ENCODE measurements at places on chromosomes 7 and 10.

DNA sequence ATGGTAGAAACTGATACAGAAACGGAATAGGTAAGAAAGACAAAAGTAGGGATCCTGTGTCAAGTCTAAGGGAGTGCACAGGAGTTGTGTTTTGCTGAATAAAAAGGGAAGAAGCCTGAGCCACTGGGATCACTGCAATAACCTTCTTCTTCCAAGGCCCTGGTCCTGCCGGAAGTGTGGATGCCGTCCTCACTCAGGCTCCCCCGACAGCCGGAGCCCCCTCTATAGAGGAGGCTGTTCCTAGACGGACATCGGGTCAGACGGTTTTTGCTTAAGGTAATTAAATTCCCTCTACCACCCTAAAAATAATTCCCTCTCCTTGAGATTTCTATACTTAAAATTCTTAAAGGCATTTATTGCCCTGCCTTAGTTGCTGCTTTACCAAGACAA lies 566.9 kb downstream of the PTPRN2 start:
- DNase-seq = no peak

DNA sequence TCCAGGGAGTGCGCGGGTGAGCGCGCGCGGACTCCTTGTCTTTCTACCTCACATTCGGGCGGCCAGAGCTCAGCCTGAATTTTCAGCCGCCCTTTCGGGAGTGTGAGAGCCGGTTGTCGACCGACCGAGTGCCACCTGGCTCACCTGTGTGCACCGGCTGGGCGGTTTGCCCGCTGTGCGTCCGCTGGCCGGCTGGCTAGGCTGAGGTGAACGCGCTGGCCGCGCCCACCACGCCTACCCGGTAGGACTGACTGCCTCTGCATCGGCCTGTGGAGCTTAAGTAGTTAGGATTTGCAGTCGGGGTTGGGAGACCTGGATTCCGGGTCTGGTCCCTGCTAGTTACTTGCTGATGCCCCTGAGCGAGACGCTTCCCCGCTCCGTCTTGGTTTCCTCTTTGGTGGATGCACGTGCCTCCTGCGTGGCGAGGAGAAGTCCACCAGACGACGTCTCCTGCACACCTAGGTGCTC lies 553 bp downstream of the TSPAN15 start:
- DNase-seq = no peak

DNA sequence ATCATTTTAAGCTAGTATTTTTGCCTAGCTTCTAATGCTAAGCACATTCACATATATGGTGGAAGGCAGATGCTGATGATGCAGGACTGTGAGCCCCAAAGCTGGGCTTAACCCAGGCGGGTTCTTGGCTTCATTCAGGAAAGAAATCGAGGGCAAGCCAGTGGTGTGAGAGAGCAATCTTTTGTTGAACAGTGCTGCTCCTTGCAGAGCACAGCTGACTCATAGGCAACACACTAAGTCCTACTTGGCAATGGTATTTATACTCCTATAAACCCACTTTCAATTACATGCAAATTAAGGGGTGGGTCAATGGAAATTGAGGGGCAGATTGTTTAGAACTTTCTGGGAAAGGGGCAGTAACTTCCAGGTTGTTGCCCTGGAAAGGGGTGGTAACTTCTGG lies 42.0 kb upstream of the CELF2 start:
- DNase-seq = no peak

- DNase-seq = no peak
These were observed 11.6 kb upstream of the CYTH3 start for GRCh38 chr7:6284055-6284400.

- no peak for DNase-seq
These were observed 19.3 kb downstream of the OR2F1 start for GRCh38 chr7:143973870-143974416.

GRCh38 chr7:142897691-142898090 lies 12.1 kb upstream of the TRPV6 start:
- DNase-seq = no peak

- DNase-seq = peak; percentile 11
These were observed 55.8 kb downstream of the HBP1 start for GRCh38 chr7:107224374-107225223.

DNA sequence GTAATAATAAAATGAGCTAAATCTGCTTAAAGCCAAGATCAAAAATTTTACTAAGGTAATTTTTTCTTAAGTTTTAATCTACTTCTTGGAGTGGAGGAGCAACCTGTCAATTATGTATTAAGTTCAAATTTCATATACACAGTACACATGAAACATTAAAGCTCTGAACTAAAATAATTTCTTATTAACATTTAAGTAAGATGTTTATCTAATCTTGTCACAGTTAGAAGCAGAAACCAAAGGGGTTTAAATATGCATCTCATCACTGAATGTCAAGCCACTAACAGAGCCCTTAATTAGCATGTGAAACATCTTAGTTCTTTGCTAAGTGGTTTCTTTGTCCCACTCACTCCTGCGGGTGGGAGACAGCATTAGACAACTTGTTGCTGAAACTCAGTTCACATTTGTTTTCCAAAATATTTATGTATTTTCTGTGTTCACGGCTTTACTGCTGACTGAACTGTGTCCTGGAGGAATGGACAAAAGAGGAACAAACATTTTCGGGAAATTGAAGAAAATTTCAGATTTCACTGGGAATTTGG lies 130.9 kb upstream of the MBL2 start:
- DNase-seq = no peak
